Small intestine (tissue), 16 donors: ENCODE measurements at places on chromosomes 3 and 15. TPM values are rescaled to one million over a fixed set of nuclear protein-coding genes. Genes with fewer than 3 reads are reported as not detected.

NOX5 gene
- not detected for polyA plus RNA-seq

LDHAL6B gene
- 0.69 TPM for polyA plus RNA-seq

GOLGA6L7 gene
- not detected for polyA plus RNA-seq

LHFPL4 gene
- polyA plus RNA-seq, result 0.22 TPM

CCDC9B gene
- 7.4 TPM for polyA plus RNA-seq

ZNF860 gene
- polyA plus RNA-seq, result 0.62 TPM

KLF13 gene
- polyA plus RNA-seq, result 51.9 TPM

SCAMP2 gene
- 128 TPM for polyA plus RNA-seq

- no peak for DNase-seq
Observed at GRCh38 chr3:134231131-134231530, 19.5 kb downstream of the RYK start.

- no peak for DNase-seq
Observed at GRCh38 chr3:137219801-137220445, 262.1 kb downstream of the IL20RB start.

DNA sequence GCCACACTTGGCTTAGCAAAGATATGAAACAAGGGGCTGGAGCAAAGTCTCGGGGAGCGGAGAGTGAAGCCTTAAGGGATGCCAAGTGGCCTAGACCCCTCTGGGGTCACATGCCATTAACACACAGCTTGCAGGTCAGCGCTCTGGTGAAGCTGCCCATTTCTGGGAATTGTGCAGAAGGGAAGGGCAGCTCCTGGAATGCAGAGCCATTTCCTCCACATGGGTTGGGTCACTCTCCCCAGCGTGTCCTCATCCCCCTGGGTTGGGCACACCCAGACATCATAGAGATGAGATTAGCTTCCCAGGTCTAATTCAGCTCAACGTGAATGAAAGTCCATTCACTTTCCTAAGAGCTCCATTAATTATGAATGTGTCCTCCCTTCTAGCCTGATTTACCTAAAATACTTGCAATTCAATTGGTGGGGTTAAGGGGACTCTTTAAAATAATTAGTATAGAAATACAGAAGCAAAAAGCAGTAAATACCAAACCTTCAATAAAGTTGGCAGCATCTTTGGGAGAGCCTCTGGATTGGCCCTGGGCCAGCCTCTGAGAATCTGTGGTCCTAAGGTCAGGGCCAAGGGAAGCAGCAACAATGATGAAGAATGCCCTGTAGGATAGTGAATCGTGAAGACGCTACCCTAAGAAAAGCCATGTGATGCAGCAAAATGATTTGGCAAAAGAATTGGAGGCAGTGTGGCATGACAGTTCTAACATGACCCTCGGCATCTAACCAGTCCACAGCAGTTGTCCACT is 17.8 kb downstream of the MRAS start:
- DNase-seq, result no peak

DNA sequence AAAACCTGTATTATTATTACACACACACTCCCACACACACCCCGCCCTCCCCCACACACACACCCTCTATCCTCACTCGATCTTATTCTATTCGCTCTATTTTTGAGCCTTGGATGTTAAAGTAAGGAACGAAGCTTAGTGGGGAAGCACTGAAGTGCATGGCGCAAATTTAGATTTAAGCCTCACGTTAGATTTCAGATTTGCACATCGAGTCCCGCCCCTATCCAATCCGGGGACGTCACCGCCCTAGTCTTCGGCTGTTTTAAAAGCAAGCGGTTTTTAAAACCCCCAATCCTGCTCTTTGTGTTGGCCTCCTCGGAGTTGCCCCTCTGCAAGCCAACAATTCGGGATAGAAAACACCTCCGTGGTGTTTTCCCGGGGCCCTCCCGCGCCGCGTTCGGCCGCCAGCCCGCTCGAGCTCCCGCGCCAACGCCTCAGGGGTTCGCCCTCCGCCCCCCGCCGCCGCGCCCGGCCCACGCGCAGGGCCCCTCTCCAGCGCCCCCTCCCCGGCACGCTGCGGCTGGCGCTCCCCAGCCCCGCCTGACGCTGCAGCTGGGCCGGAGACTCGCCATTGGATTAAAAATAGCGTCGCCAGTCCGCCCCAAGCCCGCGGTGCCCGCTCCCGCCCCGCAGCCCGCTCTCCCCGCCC is at the start of gene USP13:
Gene USP13, plus strand, starts transcription at position 594 of the 649 bp plus-strand sequence. CDS start 186 bp downstream, outside the sequence.
- DNase-seq, result peak; percentile 29

- DNase-seq, result no peak
Observed at GRCh38 chr3:189702066-189702646, 71.0 kb downstream of the TP63 start.

DNA sequence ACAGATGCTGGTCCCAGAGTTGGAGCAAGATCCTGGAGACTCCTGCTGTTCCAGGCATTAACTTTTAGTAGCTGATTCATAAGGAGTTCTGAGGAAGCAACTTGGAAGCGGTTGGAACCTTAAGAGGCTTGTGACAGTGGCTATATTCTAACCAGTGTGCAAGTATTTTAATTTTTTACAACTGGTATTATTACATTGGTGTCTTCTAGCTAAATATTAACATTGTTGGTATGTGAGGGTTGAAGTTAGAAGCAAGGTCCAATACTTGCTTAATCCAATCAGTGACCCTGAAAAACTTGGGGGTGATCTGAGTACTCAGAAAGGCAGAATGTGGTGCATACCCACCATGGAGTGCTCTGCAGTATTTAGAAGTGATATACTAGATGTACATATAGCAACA is 1.5 kb upstream of the OR4F15 start:
- no peak for DNase-seq

- no peak for DNase-seq
Observed at GRCh38 chr3:179330438-179330837, 7.6 kb downstream of the ZNF639 start.

GRCh38 chr3:61460636-61461035 is 100.7 kb upstream of the PTPRG start:
- DNase-seq, result no peak

DNA sequence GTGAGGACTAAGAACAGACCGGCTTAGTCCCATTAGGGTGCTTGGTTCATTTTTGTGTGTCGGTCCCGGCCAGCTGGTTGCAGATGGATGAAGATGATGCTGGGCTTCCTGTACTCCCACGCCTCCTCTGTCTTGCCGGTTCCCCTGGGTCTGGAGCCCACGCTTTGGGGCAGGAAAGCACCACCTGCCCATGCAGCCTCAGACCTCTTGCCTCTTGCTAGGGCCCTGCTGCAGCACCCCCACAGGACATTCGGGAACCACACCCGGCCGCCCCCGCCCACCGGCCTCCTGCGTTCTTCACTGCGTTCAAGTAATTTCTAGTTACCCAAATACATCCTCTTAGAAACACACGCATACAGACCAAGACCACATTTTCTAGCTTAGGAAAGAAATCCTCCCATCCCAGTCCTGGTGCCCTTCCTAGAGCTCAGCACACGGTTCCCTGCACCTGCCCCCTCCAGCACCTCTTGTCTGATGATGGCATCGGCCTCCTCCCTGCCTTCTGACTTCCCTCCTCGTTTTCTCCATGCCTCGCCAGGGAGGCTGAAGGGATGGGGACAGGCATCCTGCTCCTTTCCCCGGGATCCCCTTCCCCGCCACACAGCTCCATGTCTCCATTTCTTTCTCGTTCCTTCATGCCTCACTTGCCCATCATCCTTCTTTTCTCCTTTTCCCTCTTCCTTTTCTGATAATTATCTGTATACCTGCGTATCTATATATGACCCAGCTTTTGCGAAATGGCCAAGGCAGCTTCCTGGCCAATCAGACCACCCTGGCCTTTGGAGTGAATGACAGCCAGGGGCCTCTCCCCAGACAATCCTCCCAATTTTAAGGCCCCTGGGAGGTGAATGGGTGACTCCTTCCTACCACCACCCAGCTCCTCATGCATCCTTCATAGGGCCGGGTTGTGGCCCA is 30.9 kb downstream of the FAM3D start:
- no peak for DNase-seq

- no peak for DNase-seq
Observed at GRCh38 chr3:195148549-195148948, 122.4 kb downstream of the XXYLT1 start.

- DNase-seq, result no peak
Observed at GRCh38 chr15:90060797-90061196, 41.5 kb downstream of the IDH2 start.

DNA sequence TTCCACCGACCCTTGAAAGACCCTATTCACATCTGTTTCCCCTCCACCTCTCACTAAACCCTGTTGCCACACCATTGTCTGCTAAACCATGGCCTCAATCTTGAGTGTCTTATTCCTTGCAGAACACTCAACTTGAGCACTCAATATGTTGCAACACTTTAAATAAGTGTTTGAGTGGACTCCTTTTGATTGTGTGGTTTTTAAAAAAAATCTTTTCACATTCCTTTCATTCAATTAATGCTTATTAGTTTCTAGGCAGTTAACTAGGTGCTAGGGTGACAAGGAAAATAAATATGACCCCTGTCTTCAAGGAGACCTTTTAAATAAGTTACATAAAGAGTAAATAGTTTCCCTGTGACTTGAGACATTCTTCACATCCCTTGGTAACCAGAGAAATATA is 13.3 kb upstream of the HHLA2 start:
- no peak for DNase-seq

DNA sequence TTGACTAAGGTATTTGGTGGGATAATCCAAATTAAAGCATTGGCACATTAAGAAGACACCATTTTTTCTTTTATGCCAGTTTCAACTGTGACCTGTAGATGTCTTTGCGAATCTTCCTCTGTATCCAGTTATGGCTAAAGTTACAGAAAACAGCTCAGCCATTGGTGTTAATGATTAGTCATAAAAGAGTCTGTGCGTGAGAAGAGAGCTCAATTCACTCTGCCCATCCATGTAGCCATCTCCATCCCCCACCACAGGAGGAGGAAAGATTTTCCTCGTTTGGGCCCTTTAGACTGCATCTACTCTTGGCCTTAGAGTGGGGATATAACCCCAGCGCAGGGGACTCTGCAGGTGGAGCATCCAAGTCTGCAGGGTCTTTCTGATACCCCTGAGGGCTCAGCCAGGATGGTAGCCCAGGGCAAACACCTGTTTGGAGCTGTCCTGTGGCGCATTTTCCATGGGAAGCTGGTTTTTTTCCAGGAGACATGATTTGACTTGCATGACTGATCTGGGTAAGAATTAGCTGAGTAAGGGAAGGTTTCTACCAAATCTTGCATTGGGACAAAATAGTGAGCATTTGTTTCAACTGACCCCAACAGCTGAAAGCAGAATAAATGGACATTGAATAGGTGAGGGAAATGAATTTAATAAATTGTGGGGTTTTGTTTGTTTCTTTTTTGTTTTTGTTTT is 29.5 kb downstream of the NANOGP8 start:
- DNase-seq, result no peak

GRCh38 chr3:56624725-56625124 is 58.3 kb downstream of the TASOR start:
- DNase-seq, result no peak

DNA sequence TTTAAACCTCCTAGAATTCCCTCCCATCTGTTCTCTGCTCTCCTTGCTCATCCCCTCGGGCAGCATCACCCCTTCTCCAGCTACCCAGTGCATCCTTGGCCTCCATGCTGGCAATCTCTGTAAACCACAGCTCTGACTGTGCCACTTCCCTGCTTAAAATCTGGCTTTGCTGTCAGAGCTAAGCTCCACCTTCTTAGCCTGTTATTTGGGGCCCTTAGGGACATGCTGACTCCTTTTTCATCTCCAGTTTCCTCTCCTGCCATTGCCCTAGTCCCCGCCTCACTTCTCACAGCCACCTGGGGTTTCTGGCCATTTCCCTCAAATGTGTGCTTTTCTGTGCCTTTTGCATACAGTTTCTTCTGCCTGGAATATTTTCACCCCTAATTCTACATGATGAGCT is 5.7 kb downstream of the SLC6A20 start:
- no peak for DNase-seq

DNA sequence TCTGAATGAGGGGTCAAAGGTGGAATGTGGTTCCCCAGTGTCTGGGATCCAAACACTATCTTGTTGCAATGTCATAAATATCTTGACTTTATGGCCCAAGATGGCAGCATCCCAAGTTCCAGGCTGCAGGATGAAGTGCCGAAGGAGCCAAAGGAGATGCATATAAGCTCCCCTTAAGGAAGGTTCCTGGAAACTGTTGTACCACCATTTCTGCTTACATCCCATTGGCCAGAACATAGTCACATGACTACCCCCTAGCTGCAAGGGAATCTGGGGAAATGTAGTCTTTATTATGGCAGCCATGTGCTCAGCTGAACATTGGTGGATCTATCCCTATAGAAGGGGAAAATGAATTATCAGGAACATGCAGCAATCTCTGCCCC is 54.3 kb downstream of the BDH1 start:
- DNase-seq, result peak; percentile 77

- DNase-seq, result no peak
Observed at GRCh38 chr3:186628756-186629155, 11.4 kb upstream of the FETUB start.

DNA sequence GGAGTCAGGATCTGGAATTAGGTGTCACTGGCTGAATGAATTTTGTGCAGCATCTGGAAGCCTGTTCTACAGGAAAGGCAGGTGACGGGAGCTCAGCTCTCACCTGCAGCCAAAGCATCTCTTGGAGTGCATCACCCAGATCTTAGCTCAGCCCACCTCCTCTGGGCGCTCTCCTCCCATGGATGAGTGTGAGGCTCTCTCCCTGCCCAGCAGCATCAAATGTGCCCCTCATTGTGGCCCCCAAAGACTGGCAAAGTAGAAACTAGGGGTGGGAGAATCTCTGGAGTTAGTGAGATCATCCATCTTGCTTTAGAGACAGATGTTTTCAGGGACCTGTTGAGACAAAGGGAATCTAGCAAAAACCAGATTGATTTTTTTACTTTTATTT is 68.7 kb downstream of the SENP2 start:
- no peak for DNase-seq

GRCh38 chr3:31331278-31331677 is 201.4 kb upstream of the STT3B start:
- no peak for DNase-seq

DNA sequence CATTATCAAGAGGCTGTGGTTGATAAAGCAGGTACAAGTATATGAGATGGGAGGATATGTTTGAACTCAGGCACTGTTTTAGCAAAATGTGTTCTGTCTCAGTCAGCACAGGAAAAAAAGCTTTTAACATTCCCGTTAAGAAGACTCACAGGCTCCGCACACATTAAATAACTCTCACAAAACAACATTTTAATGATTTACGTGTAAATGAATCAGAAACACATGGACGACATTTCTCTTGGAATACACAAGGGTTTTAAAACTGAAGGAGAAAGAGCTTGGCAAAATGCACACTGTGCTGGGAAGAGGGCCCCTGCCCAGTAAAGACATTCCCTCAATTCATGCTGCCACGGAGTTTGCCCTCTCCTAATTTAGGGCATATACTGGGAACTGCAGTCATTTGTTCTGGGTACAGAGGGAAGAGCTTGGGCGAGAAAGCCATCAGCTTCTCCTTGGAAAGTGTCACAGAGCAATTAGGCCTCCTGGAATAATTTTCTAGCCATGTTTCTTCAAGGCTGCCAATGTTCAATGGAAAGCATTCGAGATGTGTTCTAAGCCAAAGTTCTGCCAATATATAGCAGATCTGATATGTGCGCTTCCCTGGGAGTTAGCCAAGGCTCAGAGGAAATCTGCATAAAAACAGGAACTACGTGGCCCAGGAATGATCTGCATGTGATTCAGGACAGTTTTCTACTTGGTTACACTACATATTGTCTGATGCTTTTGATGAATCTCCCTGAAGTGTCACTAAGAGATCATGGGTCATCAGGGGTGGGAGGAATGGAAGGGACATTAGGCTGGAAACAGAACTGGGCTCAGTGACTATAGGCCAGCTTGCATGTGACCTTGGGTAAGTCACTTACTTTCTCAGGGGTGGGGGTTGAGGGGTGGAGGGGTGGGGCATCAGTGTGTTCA is 2.2 kb upstream of the MASP1 start:
- DNase-seq, result no peak

GRCh38 chr3:135100366-135100765 is 305.3 kb downstream of the EPHB1 start:
- no peak for DNase-seq
